ENCODE measurements at places on chromosomes 1 and 21.
A peak's percentile ranks its signal among the peaks of the same experiment; 100 is the strongest.

DNA sequence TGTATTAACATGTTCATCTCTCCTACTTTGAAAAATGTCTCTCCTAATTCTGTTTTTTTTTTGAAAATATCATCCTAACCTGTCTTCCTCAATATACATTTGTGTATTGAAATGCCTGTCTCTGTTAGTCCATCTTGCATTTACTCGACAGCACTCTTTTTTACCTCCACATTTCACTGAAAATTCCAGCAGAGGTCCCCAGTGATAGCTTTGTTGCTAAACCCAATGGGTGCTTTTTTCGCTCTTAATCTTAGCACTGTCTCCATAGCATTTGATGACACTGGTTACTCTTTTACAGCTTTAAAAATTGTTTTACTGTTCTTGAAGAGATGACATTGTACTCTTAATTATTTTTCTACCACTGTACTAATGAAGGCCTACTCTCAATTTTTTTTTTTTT, 10.8 kb downstream of the OSBPL9 start:
- no peak for DNase-seq

GRCh38 chr21:43585924-43586413, 73.3 kb downstream of the HSF2BP start:
- no peak for DNase-seq

DNA sequence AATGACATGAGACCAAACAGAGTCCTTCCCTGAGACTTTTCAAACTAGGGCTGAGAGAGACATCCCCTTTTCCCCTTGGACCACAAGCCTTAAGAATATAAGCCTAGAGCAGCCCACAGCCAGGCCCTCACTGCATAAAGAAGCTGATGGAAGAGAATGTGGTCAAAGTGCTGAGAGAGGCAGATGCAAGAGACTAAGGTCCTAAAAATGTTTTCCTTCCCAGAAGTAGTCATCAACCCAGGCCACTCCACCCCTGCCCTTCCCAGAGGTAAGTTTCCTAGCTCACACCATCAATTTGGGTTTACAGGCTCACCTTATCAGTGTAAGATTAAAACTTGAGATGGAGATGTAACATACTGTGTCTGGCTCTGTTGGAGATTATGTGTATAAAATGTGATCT, 58.2 kb downstream of the BCAR3 start:
- DNase-seq: no peak

DNA sequence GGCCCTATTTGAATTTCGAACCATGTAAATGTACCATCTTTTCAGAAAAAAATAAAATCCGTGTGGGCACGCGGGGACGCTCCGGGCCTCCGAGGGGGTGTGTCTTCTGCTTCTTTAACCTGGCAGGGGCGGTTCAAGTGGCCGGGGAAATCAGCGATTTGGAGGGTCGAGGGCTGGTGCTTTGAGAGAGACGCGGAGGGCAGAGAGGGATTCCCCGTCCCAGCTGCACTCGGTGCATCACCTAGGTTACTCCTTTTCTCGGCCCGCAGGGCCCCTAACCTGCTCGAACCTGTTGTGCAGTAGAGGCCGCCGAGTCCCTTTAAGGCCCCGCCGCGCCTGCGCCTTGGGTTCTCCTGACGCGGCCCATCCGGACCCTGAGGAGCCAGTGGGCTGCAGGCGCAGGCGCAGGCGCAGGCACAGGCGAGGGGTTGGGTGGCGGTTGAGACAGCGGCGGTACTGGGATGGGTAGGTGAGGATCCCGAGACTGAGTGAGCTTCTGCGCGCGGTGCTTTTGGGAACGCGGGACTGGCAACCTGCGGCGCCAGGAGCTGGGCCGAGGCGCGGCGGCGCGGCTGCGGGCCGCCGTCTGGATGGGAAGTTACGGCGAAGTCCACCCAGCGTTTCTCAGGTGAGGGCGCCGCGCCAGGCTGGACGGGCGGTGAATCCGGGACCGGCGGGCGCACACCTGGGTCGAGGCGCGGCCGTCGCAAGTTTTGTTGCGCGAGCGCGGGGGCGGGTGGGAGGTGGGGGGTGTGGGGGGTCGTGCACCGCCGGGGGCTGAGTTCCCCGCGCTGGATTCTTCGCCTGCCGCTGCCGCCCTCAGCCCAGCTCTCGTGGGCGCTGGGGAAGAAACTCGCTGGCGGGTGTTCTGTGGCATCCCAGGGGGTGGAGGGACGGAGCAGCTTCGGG, at the start of gene NBPF3:
Gene NBPF3, plus strand, starts transcription at position 417 of the 909 bp plus-strand sequence. CDS start 4,950 bp downstream, outside the sequence.
- peak; percentile 78 for DNase-seq

- DNase-seq: no peak
Measured at GRCh38 chr1:169124459-169124858, 18.0 kb downstream of the ATP1B1 start.

DNA sequence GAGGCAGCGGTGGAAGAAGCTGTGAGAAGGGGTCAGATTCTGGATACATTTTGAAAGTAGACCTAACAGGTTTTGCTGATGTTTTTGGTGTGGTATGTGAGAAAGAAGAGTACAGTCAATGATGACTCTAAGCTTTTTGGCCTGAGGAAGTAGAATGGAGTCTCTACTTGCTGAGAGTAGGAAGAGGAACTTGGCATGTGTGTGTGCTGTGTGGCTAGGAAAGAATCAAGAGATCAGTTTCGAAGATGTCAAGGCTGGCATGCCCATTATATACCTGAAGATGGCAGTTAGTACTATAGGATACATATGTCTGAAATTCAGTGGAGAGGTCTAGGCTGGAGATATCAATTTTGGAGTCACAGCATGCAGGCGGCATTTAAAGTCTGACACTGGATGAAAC, 64.4 kb downstream of the MAB21L3 start:
- no peak for DNase-seq

- DNase-seq: no peak
Measured at GRCh38 chr1:200653022-200653462, 16.7 kb downstream of the DDX59 start.

DNA sequence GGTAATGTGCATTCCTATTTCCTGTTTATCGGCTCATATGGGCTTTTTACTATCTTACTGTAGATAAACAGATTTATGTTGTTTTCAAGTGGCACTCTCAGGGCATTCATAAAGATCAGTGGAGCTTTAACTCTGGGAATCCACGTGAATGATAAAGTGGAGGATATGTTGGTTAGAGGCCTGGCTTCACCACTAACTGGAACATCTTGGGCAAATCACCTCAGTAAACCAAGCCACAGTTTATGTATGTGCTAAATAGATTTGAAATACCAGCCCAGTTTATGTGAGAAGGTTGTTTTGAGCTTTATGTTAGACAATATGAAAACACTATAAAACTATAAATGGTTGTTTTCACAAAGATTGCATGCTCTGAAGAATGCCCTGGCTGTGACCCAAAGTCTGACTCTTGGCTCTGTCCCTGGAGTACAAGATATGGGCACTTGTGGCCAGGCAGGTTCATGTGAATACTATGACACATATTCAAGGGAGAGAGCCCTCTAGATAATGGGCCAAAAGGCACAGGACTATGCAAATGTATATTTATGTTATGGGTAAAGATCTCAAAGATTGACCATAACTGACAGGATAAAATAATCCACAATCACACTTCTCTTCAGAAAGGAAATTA, 36.7 kb downstream of the FAM163A start:
- no peak for DNase-seq

DNA sequence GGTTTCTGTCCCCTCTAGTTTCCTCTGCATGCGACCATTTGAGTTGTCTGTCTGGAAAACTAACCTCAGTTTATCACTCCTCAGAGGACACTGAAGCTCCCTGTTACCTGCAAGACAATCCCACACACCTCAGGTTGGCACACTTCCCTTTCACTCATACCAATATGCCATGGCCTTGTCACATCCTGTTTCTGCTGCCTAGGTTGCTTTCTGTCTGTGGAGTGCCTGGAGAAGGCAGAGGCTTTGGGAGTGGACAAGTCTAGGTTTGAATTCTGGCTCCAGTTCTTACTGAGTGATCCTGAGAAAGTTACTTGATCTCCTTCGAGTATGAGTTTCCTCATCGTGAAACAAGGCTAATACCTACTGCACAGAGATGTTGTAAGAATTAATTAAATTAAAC, 171.5 kb upstream of the CACYBP start:
- DNase-seq: no peak

DNA sequence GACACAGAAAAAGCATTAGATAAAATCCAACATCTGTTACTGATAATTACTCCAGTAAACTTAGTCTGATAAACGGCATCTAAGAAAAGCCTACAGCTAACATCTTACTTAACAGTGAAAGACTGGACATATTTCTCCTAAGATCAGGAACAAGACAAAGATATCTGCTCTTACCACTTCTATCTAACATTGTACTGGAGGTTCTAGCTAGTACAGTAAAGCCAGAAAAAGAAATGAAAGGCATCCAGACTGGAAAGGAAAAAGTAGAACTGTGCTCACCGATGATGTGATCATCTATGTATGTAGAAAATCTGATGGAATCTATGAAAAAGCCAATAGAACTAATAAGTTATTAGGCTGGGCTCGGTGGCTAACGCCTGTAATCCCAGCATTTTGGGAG, 21.7 kb downstream of the NEXN start:
- DNase-seq: no peak

DNA sequence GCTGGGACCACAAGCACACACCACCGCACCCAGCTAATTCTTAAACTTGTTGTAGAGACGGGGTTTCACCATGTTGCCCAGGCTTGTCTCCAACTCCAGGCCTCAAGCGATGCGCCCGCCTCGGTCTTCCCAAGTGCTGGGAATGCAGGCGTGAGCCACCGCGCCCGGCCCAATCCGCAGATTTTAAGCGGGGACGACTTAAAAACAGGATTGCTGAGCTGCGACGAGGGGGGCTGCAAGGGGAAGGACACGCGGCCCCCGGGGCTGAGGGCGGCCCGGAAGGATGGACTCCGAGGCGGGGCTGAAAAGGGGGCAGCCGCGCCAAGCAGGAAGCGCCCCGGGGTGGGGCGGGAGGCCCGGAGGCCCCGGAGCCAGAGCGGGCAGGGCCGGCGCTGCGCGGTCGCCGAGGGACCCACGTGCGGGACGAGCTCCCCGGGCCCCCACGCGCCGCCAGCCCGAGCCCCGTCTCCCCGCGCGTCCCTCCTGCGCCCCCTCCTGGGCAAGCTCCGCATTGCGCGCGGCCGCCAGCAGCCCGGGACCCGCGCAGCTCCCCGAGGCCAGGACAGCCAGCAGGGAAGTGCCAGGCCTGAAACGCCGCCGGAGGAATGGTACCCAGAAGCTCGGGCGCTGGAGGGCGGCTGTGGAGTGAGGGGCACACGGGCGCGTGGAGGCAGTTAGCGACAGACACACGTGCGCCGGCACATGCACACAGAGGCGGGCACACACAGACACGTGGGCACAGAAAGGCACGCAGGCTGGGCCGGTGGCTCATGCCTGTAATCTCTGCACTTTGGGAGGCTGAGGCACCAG, 5.5 kb upstream of the PRKCZ start:
- peak; percentile 76 for DNase-seq

- DNase-seq: no peak
Measured at GRCh38 chr1:97200595-97200994, 479.0 kb downstream of the PTBP2 start.

GRCh38 chr1:193058529-193059281, 455 bp downstream of the UCHL5 start:
- peak; percentile 33 for DNase-seq

DNA sequence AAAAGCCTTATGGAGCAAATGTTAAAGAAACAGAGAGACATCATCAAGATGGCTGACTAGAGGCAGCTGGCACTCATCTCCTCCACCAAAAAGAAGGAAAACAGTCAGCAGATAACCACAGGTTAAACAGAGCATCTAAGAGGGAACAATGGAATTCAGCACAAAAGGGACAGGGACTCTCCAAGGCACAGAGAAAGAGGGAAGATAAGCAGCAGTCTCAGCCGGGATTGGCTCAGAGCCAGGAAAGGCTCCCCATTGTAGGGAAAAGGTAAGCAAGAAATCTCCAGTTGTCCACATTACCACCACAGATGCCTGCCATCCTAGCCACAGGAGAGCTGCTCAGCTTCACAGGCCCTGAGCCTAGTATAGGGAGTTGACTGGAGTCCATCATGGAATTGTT, 605.5 kb downstream of the SMYD3 start:
- no peak for DNase-seq

DNA sequence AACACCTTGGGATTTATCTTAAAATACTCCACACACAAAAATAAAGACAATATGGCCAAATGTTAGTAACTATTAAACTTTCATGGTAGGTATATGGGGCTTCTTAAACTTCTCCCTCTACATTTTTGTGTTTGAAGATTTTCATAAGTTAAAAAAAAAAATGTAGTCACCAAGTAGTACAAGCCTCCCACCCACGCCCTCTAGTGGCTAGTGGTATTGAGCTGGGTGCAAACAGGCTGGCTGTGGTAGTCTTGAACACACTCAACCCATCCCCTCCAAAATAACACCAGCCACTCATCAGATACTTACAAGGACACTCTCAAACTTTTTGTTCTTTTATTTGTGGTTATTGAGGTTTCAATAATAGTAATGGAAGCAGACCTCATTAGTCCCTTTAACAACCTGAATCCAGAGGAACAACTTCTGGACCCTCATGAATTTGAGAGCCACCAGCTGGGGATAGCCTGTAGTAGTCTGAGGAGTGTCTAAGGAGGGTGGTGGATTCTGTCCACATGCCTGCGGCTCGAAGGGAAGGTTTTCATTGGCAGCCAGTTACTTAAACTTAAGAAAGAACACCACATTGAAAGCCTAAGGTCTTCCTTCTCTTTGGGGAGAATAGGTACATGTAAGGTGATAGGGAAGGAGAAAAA, 15.6 kb downstream of the RD3 start:
- DNase-seq: peak; percentile 70

GRCh38 chr1:158177700-158178450, 2.8 kb upstream of the CD1D start:
- no peak for DNase-seq

- no peak for DNase-seq
Measured at GRCh38 chr1:61642475-61643232, 82.3 kb downstream of the TM2D1 start.

- DNase-seq: no peak
Measured at GRCh38 chr1:78726686-78727085, 77.1 kb downstream of the IFI44 start.

- DNase-seq: no peak
Measured at GRCh38 chr1:51558375-51558924, 39.4 kb upstream of the EPS15 start.

- no peak for DNase-seq
Measured at GRCh38 chr21:27536319-27536718, 569.4 kb upstream of the ADAMTS5 start.

GRCh38 chr1:221913351-221913892, 171.5 kb upstream of the DUSP10 start:
- no peak for DNase-seq

DNA sequence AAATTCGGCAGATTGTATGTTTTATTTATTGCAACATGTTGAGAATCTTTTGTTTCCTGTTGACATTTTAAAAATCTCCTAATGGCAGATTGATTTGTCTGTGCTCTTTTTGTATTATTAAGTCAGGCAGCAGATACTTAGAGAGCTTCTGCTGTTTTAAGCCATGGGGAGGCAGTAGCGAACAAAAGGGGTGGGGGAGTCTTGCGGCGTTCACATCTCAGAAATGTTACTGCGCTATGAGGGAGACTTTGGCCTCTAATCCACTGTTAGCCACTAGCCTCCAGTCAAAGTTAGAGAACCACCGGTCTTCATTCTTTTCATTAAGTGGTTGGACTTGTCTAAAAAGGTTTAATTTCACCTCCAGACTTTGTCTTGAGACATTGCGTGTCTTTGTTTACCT, 93.6 kb downstream of the DYRK1A start:
- no peak for DNase-seq
